ENCODE measurements at places on chromosomes 5 and 9.

DNA sequence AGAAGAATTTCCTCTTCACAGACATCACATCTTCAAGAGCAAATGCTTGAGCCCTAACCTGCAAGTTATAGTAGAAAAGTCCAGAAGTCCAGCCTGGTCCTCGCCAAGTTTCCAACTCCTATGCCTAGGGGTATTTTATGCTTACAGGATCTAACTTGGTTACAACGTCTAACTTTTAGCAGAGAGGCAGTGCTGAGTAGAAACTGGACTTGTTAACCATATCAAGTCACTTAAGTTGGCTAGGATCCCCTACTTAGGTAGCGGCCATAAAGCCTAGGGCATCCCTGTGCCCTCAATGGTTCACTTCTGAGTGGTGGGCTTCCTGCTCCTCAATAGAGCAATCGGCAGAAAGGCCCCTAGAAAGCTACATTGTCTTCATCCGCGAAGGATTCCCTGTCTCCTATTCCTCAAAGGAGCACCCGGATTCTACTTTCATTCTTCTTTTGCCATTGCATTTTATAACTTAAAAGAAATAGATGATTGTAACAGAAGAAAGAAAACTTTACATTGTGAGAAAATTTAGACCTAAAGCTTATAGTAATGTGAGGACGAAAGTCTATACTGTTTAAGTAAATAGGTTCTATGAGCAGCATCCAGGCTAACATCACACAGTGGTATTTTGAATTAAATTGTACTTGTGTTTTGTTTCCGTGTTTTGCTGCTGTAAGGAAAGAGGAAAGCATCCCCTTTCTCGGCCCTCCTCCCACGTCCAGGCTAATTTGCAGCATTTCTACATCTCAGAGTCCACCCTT is 1.3 kb upstream of the MTAP start:
- no peak for DNase-seq

GRCh38 chr9:107971241-107971640 is 481.7 kb upstream of the KLF4 start:
- no peak for DNase-seq

DNA sequence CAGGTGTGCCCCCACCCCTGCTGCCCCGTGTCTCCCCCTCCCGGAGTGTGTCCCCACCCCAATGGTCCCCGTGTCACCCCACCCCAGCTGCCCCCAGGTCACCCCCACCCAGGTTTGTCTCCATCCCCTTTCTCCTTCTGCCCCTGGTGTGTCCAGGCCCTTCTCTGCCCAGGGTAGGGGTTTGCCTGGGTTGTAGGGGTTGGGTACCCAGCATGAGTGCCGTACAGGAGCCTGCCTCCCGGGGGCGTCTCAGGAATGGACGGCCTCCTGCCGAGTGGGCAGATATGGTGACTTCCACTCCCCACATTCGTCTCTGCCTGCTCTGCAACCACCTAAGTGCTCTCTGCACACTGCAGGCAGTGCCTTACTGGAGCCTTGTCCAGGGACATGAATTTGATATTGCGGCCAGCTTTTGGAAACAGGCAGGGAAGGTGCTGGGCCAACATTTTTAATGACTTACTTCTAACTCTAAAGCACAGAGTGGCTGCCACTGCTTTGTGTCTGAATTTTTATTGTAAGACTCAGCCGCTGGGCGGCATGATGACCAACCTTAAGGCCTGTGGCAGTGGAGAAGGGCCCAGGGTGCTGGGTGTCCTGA is 6.7 kb downstream of the LRRC14B start:
- DNase-seq: no peak

DNA sequence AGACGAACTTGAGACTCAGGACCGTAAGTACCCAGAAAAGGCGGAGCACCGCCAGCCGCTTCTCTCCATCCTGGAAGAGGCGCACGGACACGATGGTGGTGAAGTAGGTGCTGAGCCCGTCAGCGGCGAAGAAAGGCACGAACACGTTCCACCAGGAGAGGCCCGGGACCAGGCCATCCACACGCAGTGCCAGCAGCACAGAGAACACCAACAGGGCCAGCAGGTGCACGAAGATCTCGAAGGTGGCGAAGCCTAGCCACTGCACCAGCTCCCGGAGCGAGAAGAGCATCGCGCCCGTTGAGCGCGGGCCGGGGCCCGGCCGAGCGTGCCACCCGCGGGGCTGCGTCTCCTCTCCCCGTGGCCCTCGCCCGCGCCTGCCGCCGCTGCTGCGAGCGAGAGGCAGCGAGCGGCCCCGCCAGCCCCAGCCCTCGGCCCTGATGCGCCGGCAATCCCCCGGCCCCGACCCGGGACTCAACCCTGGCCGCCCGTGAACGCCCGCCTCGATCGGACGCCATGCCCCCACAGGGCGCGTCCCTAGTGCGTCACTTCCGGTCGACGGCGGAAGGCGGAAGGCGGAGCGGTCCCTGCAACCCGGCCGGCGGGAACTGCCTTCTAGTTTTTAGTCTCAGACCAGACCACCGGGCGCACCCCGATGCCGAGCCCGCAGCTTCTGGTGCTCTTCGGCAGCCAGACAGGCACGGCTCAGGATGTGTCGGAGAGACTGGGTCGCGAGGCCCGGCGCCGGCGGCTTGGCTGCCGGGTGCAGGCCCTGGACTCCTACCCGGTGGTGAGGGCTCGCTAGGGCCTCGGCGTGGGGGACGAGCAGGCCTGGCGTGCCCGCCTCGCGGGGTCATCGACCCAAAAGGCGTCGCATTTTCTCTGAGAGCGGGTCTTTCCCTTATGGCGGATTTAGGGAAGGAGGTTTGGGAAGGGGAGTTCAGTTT is at the start of the genes NDOR1 and TMEM203:
NDOR1 (plus strand) TSS at position 575 of the 944 bp plus-strand sequence; CDS start at position 653, 78 bp downstream.
TMEM203 (minus strand) TSS at position 523 of the 944 bp plus-strand sequence; CDS start at position 289, 234 bp downstream.
- DNase-seq: peak; percentile 97

GRCh38 chr9:73683862-73684591 is 532.4 kb downstream of the ANXA1 start:
- DNase-seq: no peak

- no peak for DNase-seq
Observed at GRCh38 chr9:123362856-123363255, 6.9 kb downstream of the CRB2 start.

GRCh38 chr5:174384509-174384947 is 339.0 kb downstream of the NSG2 start:
- no peak for DNase-seq

- DNase-seq: peak; percentile 54
Observed at GRCh38 chr9:114958021-114958843, 27.8 kb upstream of the TNFSF8 start.

GRCh38 chr9:121734465-121734864 is 83.0 kb downstream of the DAB2IP start:
- DNase-seq: no peak

DNA sequence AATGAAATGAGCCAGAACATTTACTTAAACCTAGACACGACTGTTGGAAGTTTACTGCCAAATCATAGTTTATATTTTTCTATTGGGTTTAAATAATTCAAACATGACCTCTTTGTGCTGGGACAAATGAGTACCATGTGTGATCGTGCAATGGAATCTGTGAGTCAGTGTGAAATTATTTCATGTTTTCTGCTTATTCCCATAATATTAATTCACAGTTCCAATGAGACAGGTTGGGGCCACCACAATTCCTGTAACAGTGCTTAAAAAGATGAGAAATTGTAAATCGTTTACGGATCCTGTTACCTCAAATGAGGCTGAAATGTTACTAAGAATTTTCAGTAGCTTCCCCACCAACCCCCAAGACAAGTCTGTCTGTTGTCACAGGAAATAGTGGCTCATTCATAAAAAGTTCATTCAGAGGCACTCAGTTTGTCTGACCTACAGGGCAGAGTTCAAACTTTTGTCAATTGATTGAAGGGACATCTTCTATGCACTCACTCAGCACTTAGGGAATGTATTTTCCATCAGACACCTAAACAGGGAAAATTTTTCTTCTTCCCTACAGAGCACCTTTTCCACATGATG is 563.9 kb upstream of the ADAMTS16 start:
- DNase-seq: no peak

DNA sequence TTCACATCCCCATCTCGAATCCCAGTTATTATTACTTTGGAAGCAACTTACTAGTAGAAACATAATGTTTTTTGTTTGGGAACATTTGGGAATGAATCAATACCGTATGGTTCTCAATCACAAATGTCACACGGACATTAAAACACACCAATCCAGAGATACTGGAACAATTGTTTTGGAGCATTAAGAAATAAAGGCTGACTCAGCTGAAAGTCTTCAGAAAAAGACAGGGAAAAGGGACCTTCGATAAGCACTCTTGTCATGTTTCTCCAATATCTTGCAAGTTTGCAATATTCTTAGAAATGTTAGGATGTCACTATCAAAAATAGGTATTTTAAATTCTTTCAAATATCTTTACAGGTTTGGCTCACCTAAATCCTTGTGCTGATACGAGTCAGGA is 362.4 kb downstream of the CETN3 start:
- no peak for DNase-seq

- no peak for DNase-seq
Observed at GRCh38 chr5:161483721-161484120, 62.8 kb downstream of the GABRB2 start.

GRCh38 chr5:880816-881550 is 11.6 kb downstream of the BRD9 start:
- no peak for DNase-seq

GRCh38 chr9:93020771-93021670 is 37.5 kb upstream of the SUSD3 start:
- DNase-seq: peak; percentile 29

DNA sequence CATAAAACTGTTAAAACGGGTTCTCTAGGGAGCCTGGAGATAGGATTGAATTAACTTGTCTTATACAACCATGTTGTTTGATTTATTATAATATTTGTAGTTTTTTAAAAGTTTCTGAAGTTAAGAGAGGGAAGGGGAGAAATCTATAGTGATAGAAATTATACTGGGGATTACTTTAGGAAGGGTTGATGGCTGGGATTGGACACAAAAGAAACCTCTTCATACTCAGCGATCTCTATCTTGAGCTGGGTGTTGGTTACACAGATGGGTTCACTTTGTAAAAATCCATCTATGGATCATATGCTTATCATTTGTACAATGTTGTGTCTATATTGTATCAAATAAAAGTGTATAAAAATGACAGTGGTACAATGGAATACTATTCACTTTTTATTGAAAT is 30.0 kb downstream of the TNPO1 start:
- DNase-seq: no peak

GRCh38 chr5:138711087-138711486 is 42.1 kb upstream of the CTNNA1 start:
- DNase-seq: no peak

DNA sequence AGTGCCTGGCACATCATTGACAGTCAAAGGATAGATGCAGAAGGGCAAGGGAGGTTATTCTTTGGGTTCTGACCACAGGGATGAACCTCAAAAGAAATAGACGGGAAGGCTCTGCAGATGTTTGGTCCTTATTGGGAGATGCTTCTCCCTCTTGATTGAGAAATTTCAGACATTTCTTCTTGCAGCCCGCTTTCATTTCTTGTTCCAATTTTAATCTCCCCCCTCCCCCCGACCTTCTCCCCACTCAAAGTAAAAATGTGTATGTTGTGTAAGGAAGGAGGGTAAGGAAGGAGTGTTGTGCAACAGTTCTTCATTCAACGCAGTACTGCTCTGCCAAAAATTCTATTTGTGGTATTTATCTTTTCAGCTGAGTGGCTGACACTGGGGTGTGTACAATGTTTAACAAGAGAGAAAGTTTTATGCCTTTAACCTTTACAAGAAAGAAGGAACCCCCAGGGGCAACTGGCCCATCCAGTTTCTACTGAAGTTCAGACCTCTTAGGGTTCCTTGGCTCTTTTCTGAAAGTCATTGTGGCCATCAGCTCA is 46.3 kb upstream of the TNFSF15 start:
- no peak for DNase-seq

GRCh38 chr5:11000515-11001353 is 239.7 kb upstream of the DAP start:
- no peak for DNase-seq

DNA sequence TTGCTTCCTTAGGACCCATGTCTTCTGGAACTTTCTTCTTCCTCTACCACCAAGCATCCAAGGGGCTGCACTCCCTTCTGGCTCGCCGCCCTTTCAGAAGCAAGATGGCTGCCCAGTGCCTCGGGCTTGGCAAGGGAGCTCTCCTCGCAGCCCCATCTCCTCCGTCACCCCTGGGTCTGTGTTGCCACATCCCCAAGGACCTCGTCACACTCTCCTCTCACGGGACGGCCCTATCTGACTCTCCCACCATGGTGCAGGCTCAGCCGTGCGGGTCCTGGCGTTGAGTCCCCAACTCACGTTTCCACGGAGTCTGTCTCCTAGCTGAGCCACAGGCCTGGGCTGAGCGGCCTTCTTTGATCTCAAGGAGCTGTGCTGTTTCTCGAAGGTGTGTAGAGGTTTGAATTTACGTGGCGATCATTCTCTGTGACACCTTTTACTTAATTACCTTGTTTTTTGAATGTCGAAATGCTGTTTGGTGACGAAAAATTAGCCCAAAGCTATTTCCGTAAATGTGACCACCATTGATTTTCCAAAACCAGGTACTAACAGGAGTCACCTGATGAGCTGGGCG is 15.0 kb upstream of the SCGB3A1 start:
- no peak for DNase-seq

DNA sequence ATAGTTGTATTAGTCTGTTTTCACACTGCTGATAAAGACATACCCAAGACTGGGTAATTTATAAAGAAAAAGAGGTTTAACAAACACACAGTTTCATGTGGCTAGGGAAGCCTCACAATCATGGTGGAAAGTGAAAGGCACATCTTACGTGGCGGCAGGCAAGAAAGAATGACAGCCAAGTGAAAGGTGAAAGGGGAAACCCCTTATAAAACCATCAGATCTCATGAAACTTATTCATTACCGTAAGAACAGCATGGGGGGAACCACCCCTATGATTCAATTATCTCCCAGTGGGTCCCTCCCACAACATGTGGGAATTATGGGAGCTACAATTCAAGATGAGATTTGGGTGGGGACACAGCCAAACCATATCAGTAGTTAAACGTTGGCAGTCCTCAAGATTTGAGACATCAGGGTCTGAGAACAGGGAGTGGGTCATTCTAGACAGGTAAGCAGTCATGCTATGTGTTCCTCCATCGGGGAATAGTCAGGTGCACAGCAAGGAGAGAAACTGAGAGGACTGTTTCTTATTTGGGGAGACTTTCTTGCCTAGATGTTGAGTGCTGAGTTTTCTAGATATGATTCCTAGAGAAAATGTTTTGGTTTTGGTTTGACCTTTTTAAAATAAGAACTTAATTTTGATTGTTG is 45.8 kb upstream of the ENTREP1 start:
- peak; percentile 23 for DNase-seq

- DNase-seq: no peak
Observed at GRCh38 chr5:151047814-151048425, 27.5 kb downstream of the GPX3 start.

GRCh38 chr9:14198841-14199455 is 115.0 kb downstream of the NFIB start:
- no peak for DNase-seq

All from stimulated activated CD4-positive, alpha-beta T cell treated with anti-CD3 and anti-CD28 coated beads, Interleukin-2, amount 100 ng/mL, for 24 hours (primary cell).